ENCODE measurements at places on chromosomes 7 and 10.

GRCh38 chr7:106050746-106051117, 61.4 kb downstream of the SYPL1 start:
- DNase-seq: peak; percentile 28

GRCh38 chr7:80312139-80312661, 177.6 kb downstream of the GNAI1 start:
- DNase-seq: no peak

GRCh38 chr10:103654925-103655324, 161.4 kb downstream of the NEURL1 start:
- no peak for DNase-seq

DNA sequence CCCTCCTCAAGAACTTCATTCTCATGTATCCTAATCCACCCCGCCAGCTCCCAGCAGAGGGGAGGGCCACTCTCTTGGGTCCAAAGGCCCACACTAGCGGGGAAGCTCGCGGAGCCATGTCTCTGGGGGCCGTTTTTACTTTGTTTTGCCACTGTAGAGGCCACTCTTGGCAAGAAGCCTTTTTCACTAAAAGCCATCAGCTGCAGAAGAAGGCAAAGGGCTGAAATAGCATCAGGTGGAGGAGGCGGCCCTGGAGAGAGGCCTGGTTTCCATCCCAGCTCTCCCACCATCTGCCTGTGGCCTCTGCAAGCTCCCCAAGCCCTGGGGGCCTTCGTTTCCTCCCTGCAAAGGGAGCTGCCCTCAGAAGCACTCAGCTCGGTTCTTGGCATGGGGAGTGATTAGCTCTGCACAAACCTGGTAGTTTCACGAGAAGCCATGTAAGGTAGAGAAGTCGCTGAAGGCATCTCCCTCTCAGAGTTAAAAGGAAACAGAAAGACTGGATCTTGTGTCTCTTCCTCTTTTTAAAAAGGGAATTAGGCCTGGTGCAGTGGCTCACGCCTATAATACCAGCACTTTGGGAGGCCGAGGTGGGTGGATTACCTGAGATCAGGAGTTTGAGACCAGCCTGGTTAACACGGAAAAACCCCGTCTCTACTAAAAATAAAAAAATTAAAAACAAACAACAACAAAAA, 70.3 kb downstream of the PARP12 start:
- no peak for DNase-seq

DNA sequence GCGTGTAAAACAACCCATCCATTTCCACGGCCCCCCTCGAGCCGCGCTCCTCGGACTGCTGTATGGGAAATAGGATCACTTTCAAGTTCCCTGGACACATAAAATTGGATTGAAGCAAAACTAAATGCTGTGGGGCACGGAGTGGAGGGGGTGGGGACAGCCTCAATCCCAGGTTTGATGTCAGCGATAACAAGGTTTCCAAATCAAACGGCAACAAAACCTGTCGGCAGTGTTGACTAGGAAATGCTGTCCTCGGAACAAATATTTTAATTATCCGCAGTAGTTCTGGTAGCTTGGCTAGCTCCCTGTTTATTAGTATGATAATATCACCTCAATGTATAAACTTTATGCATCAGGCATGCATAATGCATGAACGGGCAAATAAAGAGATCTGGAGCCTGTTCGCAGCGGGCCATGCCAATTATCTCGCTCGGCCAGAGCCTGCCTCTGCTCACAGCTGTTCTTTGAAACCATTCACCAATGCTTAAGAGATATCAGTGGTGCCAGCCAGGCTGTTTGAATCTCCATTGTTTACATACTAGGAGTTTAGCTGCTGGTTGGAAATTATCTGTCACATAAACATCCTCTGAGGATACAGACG, 161.1 kb downstream of the PAXIP1 start:
- DNase-seq: no peak

GRCh38 chr7:4519819-4520520, 162.1 kb upstream of the FOXK1 start:
- DNase-seq: no peak

- DNase-seq: no peak
Observed at GRCh38 chr10:16848562-16849154, 31.4 kb upstream of the RSU1 start.

- peak; percentile 19 for DNase-seq
Observed at GRCh38 chr7:26593393-26593792, 271.0 kb downstream of the SKAP2 start.

DNA sequence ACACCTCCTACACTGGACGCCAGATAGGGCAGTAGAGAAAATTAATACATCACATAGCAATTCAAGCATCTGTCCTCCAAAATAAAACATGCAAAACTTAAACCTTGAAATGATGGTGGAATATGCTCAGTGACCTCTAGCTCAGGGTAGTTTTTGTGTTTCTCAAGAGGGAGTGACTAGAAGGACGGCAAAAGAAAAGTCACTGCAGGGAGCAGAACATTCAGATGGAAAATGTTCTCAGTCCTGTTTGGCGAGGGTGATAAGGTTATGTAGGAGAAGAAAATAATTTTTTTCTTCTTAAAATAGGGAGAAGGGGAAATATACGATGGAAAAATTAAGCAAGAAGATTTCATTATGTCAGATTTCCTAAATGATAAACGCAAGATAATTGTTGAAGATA, 50.9 kb downstream of the APBB1IP start:
- no peak for DNase-seq

GRCh38 chr10:42937649-42938180, 139.2 kb upstream of the RET start:
- no peak for DNase-seq

DNA sequence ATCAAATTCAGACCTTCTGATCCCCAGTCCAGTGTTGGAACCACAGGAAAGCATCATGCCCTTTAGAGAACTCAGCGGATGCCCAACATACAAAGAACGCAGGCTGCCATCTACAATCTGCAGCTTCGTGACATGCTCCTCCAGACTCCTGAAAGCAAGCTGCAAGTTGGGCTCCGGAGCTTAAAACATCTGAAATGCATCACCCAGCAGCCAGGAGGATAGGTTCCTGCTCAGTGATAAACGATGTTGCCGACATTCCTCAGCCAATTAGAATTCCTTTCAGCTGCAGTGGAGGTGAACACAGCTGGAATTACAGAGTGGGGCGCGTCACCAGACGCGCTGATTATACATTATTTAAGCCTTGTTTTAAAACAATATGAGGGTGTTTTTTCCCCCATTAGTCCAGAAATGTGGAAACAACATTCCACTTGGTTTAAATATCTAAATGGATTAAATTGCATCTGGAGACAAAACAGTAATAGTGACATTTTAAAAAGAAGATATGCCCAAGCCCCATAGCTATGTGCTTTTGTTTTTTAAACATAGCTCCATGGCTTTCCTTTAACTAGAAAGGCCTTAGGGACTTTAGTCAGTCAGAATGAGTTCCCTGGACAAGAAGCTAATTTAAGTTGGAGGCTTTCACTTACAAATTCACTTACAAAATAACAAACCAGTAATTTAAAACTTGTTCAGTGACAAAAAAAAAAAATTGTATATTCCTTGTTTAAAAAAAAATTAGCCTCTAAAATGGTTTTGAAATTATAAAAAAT, 6.3 kb downstream of the SMURF1 start:
- no peak for DNase-seq

DNA sequence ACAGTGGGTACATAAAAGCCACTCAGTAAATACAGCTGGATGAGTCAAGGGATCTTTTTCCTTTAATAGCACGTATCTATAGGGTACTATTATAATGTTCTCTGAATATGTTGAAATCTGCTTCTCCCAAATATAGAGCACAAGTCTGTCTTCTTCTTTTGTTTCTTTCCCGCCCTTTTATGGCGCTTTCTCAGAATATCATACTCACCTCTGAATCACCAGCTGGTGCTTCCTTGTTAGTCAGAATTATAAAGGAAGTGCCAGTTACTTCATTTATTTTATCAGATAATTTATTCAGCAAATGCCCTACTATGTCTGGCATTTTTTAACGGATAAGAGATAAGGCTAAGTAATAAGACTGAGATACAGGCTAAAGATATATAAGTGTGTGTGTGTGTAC, 772.9 kb downstream of the SORCS3 start:
- no peak for DNase-seq

DNA sequence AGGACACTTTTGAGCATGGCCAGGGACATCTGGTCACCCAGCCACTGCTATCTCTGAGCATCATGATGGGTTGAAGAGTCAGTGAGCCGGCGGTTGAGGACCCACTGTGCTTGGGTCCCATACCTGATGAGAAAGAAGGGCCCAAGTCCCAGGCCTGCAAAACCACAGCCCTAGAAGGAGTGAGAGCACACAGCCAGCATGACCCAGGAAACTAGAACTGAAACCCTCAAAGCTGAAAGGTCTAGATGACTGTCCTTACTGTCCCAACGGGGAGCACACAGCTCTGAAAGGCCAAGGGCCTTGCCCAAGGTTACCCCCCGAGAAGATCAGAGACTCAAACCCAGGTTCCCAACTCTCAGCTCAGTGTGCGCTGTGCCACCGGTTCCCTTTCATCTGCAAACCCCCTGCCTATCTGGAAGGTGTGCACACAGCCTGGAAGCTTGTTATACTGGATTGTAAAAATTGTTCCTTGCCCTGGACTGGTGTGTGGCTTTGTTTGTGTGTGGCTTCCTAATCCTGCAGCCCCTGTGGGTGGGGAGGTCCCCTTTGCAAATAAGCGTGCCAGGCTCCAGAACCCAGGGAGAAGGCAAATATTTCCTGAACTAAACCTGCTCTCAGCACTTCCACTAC, 22.6 kb upstream of the PSAP start:
- no peak for DNase-seq

DNA sequence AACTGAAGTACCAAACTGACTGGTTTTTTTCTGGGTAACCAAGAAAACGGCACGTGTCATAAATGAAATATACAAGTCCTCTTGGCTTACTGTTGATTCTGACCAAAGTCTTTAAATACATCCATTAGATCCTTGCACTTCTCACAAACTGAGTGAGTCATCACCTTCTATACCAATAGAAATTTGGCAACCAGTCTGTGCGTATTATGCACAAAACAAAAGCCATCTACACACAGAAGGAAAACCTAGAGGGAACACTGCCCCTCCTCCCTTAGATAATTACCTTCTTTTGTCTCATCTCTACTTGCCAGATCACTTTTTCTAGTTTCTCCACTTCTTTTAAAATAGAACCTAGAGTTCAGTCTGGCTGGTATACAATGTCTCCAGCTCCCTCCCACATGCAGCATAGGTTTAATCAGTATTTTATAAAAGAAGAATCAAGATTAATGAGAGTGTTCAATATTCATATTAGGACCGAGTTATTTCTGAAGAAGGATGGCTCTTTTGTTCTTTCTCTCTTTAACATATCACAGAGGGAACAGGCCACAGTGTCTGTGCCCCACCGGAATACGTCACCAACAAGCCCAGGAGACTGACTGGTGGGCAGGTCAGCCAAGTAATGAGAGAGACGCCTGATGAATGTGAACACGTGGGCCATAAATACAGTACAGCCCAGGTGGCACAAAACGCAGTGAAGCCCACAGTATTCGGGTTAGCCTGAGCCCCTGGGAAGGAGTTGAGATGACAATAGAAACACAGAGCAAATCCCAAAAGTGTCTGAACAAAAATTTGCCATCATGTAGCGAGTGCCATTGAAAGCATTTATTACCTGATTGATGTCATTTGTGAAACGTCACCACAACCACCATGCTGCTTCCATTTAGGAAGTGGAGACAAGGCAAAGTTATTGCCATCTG, 91.3 kb downstream of the KIAA1549 start:
- no peak for DNase-seq

DNA sequence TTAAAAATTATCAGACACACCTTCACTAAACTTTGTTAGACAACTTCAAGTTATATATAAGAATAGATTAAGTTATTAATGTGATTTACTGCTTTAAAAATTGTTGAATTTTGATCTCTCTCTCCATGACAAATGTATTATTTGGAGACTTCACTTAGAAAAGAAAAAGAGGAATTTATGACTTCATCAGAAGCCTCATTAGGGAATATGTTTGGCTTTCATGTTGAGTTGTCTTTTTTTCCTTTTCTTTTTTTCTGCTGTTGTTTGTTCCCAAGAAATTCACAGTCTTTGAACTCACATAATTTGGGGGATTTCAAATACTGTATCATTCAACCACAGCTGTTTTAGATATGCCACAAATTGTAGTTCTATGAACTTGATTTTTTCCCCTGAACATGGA, 149.5 kb downstream of the PPP1R9A start:
- no peak for DNase-seq

DNA sequence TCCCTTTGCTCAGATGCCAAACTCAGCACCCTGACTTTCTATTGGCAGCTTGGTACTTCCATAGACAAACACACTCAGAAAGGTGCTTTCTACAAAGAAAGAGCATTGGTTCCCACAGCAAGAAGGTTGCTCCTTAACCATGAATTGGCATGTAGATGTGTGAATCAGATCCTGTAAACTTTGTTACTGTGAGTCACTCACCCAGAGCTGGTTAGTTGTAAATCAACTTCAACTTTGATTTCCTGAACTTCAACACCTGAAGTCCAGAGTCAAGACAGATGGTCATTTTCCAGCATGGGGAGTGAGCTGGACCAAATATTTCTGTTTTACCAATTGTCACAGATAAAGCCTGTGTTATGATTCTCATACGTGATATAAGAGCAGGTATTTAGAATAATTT, 797.2 kb downstream of the TNS3 start:
- DNase-seq: no peak

DNA sequence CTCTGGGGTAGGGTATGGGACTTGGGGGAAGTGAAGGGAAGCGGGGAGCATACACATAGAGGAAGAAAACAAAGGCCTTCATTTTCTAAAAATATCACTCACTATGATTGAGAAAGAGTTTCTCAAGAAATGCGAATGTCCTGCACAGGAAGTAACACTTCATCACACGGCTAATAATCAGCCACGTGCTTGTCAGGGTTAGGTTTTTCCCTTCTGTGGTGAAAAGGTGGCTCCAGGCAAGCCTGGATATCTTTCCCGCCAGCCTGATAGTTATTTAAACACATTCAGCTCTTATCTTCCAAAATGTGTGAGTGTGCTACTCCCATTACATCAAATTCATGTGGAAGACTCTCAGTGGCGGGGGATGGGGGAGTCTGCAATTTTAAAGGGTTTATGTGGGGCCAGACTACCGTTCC, 166.4 kb upstream of the ADO start:
- no peak for DNase-seq

Measured in testis (tissue), 5 donors.